Stimulated activated CD4-positive, alpha-beta T cell treated with anti-CD3 and anti-CD28 coated beads, Interleukin-1b, Interleukin-23, amount 100 ng/mL, for 1 hour (primary cell): ENCODE measurements at places on chromosomes 5 and 9.
A peak's percentile ranks its signal among the peaks of the same experiment; 100 is the strongest.

DNA sequence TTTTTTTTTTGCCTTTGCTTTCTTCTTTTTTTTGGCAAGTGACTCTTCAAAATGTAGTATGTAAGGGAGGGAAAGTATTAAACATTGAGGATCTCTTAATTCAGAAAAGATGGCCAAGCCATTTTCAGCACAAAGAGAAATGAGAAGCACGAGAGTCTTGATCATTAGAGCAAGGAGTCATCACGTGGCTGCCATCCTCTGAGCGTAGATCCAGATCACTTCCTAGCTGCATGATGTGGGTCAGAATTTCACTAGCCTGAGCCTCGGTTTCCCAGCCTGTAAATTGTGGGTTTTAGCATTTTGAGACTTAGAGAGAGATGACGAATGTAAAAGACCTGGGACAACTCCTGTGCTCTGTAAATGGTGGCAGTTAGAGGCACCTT, 312.9 kb downstream of the ARHGEF28 start:
- no peak for DNase-seq

- peak; percentile 99 for DNase-seq
These were observed at the start of gene CKS2 for GRCh38 chr9:89310475-89311345. TSS of gene CKS2 (plus strand) at chr9:89311195. CDS start at chr9:89311293, 98 bp downstream.

- no peak for DNase-seq
These were observed 1079.3 kb upstream of the CDH9 start for GRCh38 chr5:28117691-28118090.

DNA sequence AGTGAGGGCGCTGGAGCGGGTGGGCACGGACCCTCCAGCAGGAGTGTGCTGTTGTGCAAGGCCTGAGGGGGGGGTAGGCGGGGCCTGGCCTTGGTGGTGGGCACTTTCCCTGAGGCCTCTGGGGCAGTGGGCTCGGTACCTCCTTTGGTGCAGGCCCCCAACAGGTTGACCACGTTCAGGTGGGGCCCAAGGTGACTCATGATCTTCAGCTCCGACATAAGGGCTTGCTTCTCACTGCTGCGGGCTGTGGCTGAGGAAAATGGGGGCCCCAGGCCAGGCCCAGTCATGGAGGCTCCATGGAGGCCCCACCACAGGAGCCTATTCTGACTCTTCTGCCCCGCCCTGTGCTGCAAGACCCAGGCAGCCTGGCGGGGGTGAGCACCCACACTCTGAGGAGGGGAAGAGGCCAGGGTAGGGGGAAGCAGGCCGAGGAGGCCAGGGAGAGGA, 31.5 kb downstream of the PDGFRB start:
- DNase-seq, result no peak

DNA sequence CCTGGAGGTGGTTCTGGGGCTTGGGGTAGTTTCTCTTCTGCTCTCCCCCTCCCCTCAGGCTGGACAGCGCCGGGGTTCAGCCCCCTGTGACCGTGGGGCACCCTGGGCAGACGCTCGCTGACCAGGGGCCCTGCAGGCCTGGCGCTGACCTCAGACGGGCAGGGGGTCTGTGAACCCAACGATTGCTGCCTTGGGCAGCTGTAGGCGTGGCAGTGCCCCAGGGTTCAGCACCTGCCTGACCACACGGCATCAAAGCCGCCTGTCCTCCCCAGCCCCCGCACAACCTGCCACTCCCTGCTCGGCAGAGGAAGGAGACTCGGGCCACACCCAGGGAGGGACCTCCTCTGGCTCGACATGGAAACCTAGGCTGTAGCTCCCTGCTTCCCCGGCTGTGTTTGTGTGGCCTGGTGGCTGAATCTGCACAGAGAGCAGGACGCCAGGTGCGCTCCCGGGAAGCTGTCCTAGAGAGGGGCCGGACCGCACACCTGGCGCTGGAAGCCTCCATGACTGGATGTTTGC, 12.2 kb downstream of the LCN12 start:
- no peak for DNase-seq

DNA sequence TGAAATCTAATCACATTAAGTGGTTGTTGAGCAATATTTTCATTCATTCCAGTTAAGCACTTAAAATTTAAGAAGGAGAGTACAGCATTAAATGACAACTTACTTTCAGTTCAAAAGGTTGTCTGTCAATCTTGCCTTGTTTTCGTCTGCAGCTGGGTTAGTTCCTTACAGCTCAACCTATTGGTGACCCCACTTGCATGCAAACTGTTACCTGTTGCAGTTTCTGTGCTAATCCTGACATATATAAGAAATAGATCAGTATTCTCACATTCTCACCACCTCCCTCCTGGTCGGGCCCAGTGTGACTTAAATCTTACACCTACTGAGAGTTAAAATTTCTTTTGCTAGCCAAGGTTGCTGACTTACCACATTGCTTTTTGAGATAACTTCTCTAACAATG, 191.8 kb upstream of the SMC2 start:
- no peak for DNase-seq

- DNase-seq, result no peak
These were observed 2.0 kb downstream of the MAML1 start for GRCh38 chr5:179734536-179735164.

- DNase-seq, result no peak
These were observed 51.0 kb upstream of the NFIL3 start for GRCh38 chr9:91474656-91475055.

- DNase-seq, result no peak
These were observed 182.9 kb downstream of the SREK1 start for GRCh38 chr5:66327008-66327407.

GRCh38 chr5:6838736-6839135, 125.5 kb downstream of the TENT4A start:
- no peak for DNase-seq

GRCh38 chr9:77588271-77588937, 59.7 kb downstream of the GNA14 start:
- no peak for DNase-seq

GRCh38 chr5:1244976-1245375, 19.8 kb downstream of the SLC6A18 start:
- no peak for DNase-seq

- peak; percentile 48 for DNase-seq
These were observed at the start of gene EXOC3 for GRCh38 chr5:442335-443238. TSS of gene EXOC3 (plus strand) at chr5:443176. CDS start at chr5:446206, 3,030 bp downstream.

DNA sequence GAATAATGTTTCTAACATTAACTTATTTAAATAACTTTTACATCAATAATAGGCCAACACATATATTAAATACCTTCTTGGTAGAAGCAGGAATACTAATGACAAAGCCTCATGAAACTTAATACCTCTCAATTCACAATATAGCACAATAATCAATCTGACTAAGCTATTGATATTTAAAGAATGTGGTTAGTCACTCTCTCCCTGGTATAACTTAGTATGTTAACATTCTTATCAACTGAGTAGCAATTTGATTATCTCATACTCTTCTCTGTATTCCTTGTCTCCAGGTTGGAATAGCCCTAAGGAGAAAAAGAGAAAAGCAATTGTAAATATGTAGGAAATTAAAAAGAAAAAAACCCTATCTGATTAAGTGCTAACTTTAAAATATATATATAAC, 4.9 kb upstream of the PGGT1B start:
- DNase-seq, result no peak

GRCh38 chr5:123119334-123119986, 30.4 kb downstream of the PRDM6 start:
- no peak for DNase-seq

GRCh38 chr9:69236188-69236587, 62.1 kb downstream of the TJP2 start:
- DNase-seq, result no peak

GRCh38 chr9:3758816-3759576, 233.2 kb upstream of the RFX3 start:
- no peak for DNase-seq

GRCh38 chr5:173764332-173765028, 123.7 kb upstream of the CPEB4 start:
- no peak for DNase-seq

DNA sequence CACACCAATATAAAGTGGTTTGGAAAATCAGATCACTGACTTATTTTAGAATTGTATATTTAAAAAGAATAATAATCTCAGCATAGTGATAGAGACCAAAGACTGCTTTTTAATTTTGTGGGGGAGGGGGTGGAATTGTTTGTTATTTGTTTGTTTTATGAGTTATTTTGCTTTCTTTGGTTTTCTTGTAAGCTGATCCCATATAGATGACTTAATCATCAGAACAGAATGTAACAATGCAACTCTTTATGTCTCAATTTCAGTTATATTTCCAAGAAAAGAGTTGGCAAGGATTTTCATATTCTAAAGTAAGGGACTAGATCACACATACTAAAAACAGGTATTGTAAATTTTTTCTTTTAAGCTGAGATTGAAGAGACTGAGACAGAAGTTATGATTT, 984.9 kb downstream of the TLE4 start:
- no peak for DNase-seq

GRCh38 chr9:76594764-76595424, 135.9 kb downstream of the GCNT1 start:
- DNase-seq, result no peak

DNA sequence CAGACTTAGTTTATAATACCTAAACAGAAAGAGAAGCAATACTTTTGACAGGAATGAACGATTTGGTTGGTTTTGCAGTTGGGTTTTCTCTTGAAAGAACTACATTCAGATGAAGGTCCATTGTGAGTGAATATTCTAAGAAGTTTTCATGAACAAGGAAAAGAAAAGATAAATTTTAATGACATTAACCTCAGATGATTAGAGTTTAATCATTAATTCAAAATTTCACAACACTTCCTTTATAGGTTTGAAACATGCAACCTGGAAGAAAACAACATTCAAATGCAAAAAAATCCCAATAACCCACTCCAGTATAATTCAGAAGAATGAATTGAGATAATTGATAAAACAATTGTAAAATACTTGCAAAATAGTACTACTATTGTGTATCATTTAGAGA, 23.8 kb downstream of the EQTN start:
- DNase-seq, result no peak

- no peak for DNase-seq
These were observed 3.0 kb upstream of the CCNG1 start for GRCh38 chr5:163434401-163434866.

- peak; percentile 60 for DNase-seq
These were observed 2.4 kb upstream of the IL7R start for GRCh38 chr5:35854248-35854647.

- DNase-seq, result no peak
These were observed 34.7 kb upstream of the ICE1 start for GRCh38 chr5:5387777-5388176.

DNA sequence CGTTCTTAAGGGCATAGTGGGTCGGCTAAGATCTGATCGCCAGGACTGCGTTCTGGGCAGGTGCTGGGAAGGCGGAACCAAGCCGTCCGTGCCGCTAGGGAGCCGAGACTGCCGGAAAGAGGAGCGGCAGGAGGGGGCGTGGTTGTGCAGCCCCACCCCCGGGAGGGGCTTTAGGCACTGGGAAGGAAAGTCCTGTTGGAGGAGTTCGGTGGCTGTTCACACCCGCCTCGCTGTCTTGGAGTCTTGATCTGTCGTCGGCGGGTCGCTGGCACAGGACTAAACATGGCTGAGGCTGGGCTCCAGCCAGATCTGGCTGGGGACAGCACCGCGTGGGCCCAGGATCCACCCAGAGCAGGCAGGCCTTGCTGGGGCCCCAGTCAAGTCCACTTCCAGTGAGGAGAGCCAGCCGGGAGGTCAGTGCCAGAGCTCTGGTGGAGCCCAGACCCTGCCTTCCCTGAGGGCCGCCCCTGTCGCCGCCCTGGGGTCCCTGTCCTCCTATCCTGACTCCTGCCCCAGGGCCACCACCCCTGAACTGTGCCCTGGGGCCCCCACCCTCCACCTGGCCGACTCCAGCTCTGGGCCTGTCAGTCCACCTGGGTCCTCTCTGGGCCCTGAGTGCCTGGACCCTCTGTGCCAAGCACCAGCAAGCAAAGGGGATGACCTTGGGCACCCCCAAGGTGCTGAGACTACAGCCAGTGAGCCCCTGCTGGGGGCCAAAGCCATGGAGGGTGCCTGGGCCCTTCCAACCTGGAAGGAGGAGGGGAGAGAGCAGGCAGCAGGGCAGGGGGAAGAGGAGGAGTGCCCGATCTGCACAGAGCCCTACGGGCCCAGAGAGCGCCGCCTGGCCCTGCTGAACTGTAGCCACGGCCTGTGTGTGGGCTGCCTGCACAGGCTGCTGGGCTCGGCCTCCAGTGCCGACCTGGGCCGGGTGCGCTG, 4.5 kb downstream of the RNF208 start:
- no peak for DNase-seq

DNA sequence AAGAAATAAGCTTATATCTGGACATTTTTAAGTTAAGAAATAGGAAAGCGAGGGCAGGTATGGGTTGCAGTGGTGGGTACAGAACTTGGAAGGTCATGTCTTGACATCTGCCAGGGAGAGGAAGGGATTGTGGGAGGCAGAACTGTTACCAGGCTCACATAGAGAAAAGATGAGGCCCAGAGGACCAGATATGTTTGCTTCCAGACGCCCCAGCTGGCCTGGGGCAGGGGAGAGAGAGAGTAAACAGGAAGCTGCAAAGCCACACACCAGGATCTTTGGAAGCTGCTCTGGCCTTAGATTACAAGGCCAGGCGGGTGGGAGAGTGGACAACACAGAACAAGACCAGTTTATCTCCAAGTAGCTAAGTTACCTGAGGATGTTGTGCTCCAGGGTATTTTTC, 71.2 kb downstream of the MARCHF11 start:
- DNase-seq, result no peak

DNA sequence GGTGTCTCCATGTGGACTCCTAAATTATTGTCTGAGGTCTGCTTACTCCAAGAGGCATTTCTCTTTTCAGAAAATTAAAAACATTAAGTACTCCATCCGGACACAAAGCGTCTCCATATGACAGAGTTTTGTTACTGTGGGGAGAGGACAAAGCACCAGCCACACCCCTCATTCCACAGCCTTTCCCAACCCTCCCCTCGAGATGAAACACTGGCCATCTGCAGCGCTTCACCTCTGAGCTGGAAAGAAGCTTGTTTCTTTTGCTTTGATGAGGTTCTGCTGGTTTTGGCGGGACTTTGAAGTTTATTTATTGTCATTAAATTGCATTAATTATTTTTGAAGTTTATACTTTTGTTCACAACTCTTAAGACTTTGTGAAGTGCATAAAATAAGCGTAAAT, 27.6 kb upstream of the NKD2 start:
- no peak for DNase-seq

DNA sequence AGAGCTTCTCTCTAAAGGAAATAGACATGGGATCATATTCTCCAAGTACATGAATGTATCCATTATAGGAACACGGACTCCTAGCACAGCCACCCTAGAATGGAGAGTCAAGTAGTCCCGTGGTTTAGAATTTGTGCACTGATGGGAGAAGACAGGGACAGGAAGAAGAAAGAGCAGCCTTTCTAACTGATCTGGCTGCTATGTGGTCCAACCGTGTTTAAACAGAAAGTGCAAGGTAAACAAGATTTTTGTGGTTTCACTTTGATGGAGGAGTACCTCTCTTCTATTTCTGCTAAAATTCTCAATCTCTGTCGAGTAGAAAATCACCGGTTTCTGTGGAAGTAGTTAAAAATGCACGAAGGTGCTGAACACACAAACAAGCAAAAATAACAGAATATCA, 171.3 kb downstream of the ST8SIA4 start:
- no peak for DNase-seq

GRCh38 chr9:79674052-79674777, 102.5 kb downstream of the TLE4 start:
- DNase-seq, result no peak

DNA sequence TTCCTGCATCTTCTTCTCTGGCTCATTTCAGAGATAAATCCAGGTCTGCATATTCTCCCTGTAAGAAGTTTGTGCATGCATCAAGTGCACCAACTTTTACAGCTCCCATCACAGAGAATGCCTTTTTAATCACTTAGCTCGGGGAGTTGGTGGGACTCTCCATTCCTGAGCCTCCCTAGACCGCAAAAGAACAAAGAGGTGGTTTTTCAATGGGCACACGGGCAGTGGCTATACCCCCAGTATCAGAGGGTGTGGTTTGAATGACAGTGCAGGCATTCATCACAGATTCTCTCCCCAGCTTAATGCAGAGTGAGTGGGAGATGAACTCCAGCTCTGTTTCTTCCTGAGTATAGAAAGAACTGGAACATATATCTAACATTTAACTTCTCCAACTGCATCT, 264.7 kb upstream of the NR4A3 start:
- no peak for DNase-seq
